Lung microvascular endothelial cell (primary cell): ENCODE measurements at places on chromosomes 3 and 15. TPM values are rescaled to one million over a fixed set of nuclear protein-coding genes. Genes with fewer than 3 reads are reported as not detected.

GHSR gene
- total RNA-seq = not detected in 2 replicates

SI gene
- total RNA-seq = not detected in 2 replicates

GABRR3 gene
- total RNA-seq = not detected in 2 replicates

MCTP2 gene
- 2.8 and 14.1 TPM in 2 replicates for total RNA-seq

CACNA2D3 gene
- not detected in 2 replicates for total RNA-seq

NTRK3 gene
- not detected in 2 replicates for total RNA-seq

TGM4 gene
- under 0.01 TPM in 1 of 2 replicates, not detected in the other for total RNA-seq

ERICH6 gene
- total RNA-seq = not detected in 2 replicates

SLC9C1 gene
- under 0.01 TPM in 2 replicates for total RNA-seq

DNAH12 gene
- total RNA-seq = under 0.01 TPM in 1 of 2 replicates, not detected in the other

ATP13A4 gene
- total RNA-seq = under 0.01 TPM in 1 of 2 replicates, not detected in the other

TRIM71 gene
- not detected in 2 replicates for total RNA-seq

KLHL40 gene
- total RNA-seq = not detected in 2 replicates

CIDEC gene
- total RNA-seq = not detected in 2 replicates
